ENCODE measurements at places on chromosomes 3 and 15. TPM values are rescaled to one million over a fixed set of nuclear protein-coding genes. Genes with fewer than 3 reads are reported as not detected.

DNA sequence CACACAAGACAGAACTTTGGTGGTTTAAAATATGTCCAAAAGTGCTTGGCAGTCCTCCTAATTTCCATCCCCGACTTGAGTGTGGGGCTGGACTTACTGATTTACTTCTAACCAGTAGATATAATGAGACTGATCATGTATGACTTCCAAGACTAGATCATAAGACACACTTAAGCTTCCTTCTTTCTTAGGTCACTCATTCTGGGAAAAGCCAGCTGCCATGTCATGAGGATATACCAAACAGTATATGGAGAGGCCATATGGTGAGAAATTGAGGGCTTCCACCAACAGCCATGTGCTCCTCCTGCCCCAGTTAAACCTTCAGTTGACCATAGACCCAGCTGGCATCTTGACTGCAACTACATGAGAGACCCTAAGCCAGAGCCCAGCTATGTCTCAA lies 282.8 kb upstream of the PROK2 start:
- no peaks in the 10 kb centered on the region for H3K36me3 ChIP-seq
- DNase-seq, result no peak
- H3K27ac ChIP-seq, result no peak overlapping the region
- no peaks in the 10 kb centered on the region for H3K4me1 ChIP-seq

DNA sequence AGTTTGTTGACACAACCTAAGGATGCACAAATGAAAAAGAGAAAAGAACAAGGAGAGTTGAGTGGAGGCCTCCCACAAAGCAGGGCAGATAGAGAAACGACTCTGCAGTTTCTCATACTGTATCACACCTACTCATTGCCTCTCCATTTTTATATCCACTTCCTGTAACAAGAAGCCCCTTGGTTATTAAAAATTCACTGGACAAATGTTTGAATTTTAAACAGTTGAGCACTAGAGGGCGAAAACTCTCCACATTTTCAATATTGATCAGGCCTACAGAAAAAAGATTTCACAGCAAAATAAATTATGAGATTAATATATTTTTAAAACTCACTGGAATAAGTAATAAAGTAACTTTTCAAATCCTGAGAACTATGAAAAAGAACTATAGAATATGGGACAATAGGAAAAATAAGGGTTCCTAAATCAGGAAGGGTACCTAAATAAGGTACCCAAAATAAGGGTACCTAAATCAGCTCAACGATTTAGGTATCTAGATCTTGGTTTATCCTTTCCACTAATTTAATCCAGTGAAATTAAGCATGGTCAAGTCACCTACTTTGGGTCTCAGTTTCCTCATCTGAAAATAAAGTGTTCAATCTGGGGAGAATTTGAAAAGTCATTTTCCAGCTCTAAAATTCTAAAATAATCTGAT lies 47.0 kb upstream of the PPIB start:
- no peaks in the 10 kb centered on the region for H3K4me1 ChIP-seq
- no peak overlapping the region for H3K27ac ChIP-seq
- H3K36me3 ChIP-seq, result peaks cover 48% of the 10 kb centered on the region
- no peak overlapping the region for H3K4me3 ChIP-seq

GRCh38 chr3:120568202-120568531 lies 28.0 kb upstream of the NDUFB4 start:
- no peaks in the 10 kb centered on the region for H3K36me3 ChIP-seq
- H3K4me3 ChIP-seq, result no peak overlapping the region
- no peaks in the 10 kb centered on the region for H3K27me3 ChIP-seq
- H3K4me1 ChIP-seq, result peaks cover 4% of the 10 kb centered on the region

DNA sequence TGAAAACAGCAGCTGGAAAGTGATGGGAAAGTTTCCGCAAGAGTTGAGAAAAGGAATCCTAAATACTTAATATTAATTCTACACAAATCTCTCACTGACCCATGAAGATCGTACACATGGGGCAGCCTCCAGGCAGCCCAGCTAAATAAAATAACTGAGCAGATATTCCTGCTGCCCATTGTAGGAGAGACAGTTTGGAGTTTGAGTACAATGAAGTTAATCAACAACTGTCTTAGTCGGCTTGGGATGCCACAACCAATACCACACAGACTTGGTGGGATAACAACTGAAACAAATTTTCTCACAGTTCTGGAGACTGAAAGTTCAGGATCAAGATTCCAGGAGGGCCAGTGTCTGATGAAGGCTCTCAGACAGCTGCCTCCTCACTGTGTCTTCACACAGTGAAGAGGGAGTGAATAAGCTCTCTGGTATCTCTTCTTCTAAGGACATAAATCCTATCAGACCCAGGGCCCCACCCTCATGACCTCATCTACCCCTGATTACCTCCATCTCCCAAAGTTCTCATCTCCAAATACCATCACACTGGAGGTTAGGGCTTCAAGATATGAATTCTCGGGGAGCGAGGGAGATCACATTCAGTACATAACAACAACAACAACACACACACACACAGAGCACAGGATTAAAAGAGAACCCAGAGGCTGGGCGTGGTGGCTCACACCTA lies 9.7 kb downstream of the TRPM7 start:
- DNase-seq, result no peak
- no peak overlapping the region for H3K4me3 ChIP-seq
- H3K4me1 ChIP-seq, result peaks cover 16% of the 10 kb centered on the region
- no peaks in the 10 kb centered on the region for H3K27me3 ChIP-seq
- peaks cover 14% of the 10 kb centered on the region for H3K36me3 ChIP-seq

DNA sequence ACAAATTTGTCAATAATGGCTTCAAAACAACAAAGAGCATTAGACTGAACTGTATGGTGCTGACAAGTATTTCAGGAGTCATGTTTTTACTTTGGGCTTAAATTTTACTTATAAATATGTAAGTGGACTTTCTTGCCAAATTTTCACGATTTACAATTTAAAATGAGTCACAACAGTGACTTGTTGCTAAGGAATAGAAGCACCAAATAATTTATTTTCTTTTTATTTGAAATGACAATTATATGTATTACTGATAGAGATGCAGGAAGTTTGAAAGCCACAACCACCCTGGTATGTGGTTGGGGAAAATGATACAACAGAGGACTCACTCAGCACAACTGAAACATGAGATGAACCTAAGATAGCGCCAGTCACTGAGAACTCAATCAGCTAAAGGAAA lies 90.3 kb downstream of the FMN1 start:
- no peak overlapping the region for H3K4me3 ChIP-seq
- no peaks in the 10 kb centered on the region for H3K4me1 ChIP-seq
- H3K27me3 ChIP-seq, result no peaks in the 10 kb centered on the region
- no peak overlapping the region for H3K27ac ChIP-seq
- no peaks in the 10 kb centered on the region for H3K36me3 ChIP-seq
- DNase-seq, result no peak

DNA sequence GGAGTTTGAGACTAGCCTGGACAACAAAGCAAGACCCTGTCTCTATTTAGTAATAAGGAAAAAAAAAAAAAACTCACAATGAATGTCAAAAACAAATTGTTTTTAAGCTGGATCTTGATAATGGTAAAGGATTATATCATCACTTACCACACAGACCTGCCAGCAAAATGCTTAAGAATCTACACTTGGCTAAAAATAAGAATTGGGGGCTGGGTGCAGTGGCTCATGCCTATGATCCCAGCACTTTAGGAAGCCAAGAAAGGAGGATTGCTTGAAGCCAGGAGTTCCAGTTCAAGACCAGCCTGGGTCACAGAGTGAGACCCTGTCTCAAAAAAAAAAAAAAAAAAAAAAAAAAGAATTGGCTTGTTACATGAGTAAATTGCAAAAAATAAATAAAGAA lies 31.0 kb downstream of the ACAP2 start:
- DNase-seq, result no peak
- H3K36me3 ChIP-seq, result no peaks in the 10 kb centered on the region
- no peaks in the 10 kb centered on the region for H3K27me3 ChIP-seq
- no peak overlapping the region for H3K27ac ChIP-seq

DNA sequence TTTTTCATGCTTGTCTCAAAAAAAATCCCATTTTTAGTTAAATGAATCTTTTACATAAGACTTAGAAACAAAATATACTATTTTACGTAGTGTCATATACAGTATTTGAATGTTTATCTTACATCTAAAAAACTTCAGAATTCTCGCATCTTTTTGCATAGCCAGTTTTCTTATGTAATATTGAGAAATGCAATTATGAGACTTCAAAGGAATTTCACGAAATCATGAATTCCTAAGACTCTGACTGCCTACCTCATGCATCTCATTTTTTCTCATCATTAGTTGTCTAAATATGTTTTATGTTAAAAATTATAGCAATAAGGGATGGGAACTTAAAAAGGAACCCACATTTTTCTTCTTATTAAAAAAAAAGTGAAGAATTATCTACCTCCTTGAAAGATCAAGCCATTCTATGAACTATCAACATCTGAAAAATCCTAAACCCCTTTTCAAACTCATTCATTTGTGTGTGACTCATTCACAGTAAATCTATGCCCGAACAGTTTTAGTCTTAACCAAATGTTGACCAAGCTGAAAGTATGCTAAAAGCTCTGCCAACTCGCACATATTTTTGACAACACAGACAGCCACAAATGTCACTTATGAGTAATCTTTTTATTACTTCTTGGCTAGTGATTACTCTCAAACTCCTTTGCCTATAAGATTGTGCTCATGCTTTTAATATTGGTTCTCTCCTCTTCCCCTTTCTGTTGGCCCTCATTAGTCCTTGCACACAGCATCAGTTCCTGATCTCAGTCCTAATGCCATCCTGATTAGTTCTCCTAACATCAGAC lies 115.9 kb downstream of the DCLK3 start:
- DNase-seq, result no peak
- no peak overlapping the region for H3K4me3 ChIP-seq
- H3K27ac ChIP-seq, result no peak overlapping the region
- H3K36me3 ChIP-seq, result no peaks in the 10 kb centered on the region

- no peak overlapping the region for H3K4me3 ChIP-seq
- peaks cover 51% of the 10 kb centered on the region for H3K36me3 ChIP-seq
- no peaks in the 10 kb centered on the region for H3K27me3 ChIP-seq
- no peak for DNase-seq
Measured at GRCh38 chr3:119418641-119419040, 44.8 kb downstream of the TMEM39A start.

GRCh38 chr15:59060348-59060747 lies 44.6 kb upstream of the CCNB2 start:
- DNase-seq, result no peak
- peaks cover 100% of the 10 kb centered on the region for H3K36me3 ChIP-seq
- no peak overlapping the region for H3K4me3 ChIP-seq
- no peak overlapping the region for H3K27ac ChIP-seq
- H3K27me3 ChIP-seq, result no peaks in the 10 kb centered on the region
- no peaks in the 10 kb centered on the region for H3K4me1 ChIP-seq

DNA sequence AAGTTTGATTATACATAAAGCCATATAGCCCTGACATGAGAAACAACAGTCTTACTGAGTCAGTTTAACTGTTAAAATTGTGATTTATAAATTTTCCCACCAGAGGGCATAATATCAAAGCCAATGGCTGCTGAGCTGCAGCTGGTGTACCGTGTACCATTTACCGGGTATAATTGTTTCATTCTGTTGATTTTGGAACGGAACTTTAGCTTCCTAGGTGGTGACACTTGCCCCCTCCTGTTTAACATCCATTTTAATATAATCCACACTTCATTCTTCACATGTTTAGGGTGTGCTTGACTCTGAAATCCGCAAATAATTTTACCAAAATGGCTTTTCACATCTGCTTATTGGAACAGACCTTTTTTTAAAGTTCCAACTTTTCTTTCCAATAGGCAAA lies 72.8 kb downstream of the SLC9A9 start:
- no peaks in the 10 kb centered on the region for H3K36me3 ChIP-seq
- no peak for DNase-seq
- no peak overlapping the region for H3K4me3 ChIP-seq
- H3K4me1 ChIP-seq, result peaks cover 5% of the 10 kb centered on the region
- no peaks in the 10 kb centered on the region for H3K27me3 ChIP-seq

- no peaks in the 10 kb centered on the region for H3K27me3 ChIP-seq
- DNase-seq, result no peak
- H3K36me3 ChIP-seq, result no peaks in the 10 kb centered on the region
Measured at GRCh38 chr3:143203848-143204247, 84.3 kb downstream of the CHST2 start.

DNA sequence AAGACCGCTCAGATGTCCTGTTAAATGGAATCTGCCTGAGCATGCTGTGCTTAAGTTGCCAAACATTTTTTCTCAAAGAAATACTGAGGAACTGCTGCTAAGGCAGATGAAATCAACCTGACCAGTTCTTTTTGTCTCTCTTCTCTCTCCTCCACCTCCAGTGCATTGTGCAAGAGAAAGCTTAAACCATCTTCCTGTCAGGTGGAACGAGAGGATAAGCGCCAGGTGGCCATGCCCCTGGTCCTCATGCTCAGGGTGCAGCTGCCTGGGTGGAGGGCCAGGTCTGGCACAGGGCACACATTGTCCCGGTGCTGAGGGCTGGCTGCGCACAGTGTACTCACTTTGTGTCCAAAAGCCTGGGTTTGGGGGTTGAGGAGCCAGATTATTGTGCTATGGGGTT lies 176.2 kb upstream of the TP63 start:
- H3K36me3 ChIP-seq, result no peaks in the 10 kb centered on the region
- no peak overlapping the region for H3K4me3 ChIP-seq
- no peaks in the 10 kb centered on the region for H3K27me3 ChIP-seq
- H3K4me1 ChIP-seq, result no peaks in the 10 kb centered on the region
- H3K27ac ChIP-seq, result no peak overlapping the region
- DNase-seq, result no peak

- no peaks in the 10 kb centered on the region for H3K36me3 ChIP-seq
- no peaks in the 10 kb centered on the region for H3K27me3 ChIP-seq
- H3K4me1 ChIP-seq, result peaks cover 49% of the 10 kb centered on the region
- no peak for DNase-seq
- no peak overlapping the region for H3K4me3 ChIP-seq
Measured at GRCh38 chr3:52432225-52432624, 12.7 kb downstream of the SEMA3G start.

GRCh38 chr3:38085943-38086324 lies 46.9 kb downstream of the DLEC1 start:
- no peaks in the 10 kb centered on the region for H3K4me1 ChIP-seq
- DNase-seq, result no peak
- H3K4me3 ChIP-seq, result no peak overlapping the region
- no peak overlapping the region for H3K27ac ChIP-seq

GRCh38 chr3:67171841-67172240 lies 173.7 kb downstream of the KBTBD8 start:
- no peak for DNase-seq
- no peaks in the 10 kb centered on the region for H3K36me3 ChIP-seq
- no peak overlapping the region for H3K4me3 ChIP-seq
- H3K27ac ChIP-seq, result no peak overlapping the region
- no peaks in the 10 kb centered on the region for H3K27me3 ChIP-seq

DNA sequence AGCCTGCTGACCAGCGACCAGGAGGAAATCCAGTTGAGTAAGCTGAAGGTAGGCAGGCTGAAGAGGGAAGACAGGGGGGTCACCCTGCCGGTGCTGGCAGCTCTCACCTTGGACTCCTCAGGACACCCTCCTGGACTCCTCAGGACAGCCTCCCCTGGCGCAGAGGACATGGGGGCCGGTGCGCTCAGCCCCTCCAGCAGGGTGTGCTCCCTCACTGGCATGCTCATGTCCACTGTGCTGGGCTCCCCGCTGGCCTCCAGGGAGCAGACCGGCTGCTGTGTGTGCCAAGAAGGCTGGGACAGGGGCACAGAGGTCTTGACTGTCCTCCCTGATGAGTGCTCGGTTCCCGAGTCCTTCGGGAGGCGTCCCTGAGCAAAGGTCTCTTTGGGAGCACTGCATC lies 183.6 kb downstream of the ATP10A start:
- H3K4me3 ChIP-seq, result no peak overlapping the region
- H3K4me1 ChIP-seq, result no peaks in the 10 kb centered on the region
- no peaks in the 10 kb centered on the region for H3K27me3 ChIP-seq
- no peak overlapping the region for H3K27ac ChIP-seq
- H3K36me3 ChIP-seq, result peaks cover 44% of the 10 kb centered on the region

The PLA1A gene
- 13.1 TPM for total RNA-seq

The BLM gene
- total RNA-seq, result 2.0 TPM

The ZKSCAN7 gene
- 3.9 TPM for total RNA-seq

The IRAK2 gene
- 3.9 TPM for total RNA-seq

The MNS1 gene
- 2.3 TPM for total RNA-seq

The IQCF2 gene
- not detected for total RNA-seq

All from lower lobe of right lung (tissue), 2 donors.